ENCODE measurements at places on chromosomes 7 and 10.

- no peak for DNase-seq
Observed at GRCh38 chr7:11317766-11318165, 344.1 kb downstream of the PHF14 start.

- DNase-seq: no peak
Observed at GRCh38 chr10:4883079-4883739, 57.2 kb downstream of the AKR1E2 start.

DNA sequence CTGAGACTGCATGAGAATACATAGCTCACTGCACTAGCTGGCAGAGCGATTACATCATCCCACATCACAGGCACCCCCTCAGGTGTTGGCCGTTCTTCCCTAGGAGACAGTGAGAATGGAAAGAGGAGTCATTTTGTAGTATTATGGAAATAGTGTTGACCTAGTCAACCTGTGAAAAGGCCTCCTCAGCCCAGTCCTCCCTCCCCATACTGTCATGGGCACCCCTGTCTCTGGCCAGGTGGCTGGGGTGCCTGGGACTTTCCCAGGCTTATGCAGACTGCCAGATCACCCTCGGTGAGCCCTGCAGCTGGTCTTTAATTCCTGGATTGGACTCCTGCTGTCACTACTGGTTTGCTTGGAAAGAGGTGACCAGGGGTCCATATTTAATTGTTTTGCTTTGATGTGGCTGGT, 4.0 kb downstream of the INPP5A start:
- DNase-seq: no peak

DNA sequence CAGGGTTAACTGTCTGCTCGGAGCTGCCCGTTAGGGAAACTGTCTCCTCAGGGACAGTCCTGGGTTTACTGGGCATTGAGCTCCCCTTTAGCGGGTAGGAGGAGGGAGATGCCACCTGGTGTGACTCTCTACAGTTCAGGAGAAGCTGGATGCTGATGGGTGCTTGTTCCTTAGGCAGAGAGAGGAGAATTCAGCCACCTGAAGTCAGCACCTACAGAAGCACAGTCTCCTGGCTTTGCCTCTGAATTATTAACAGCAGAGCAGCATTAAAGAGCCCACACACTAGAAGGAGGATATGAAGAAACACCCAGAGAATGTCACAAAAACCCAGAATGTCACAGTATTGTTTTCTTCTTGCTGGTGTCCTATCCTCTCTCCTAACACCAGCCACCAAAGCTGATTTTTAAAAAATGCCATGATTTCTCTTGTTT, 696 bp downstream of the GIMAP4 start:
- no peak for DNase-seq

DNA sequence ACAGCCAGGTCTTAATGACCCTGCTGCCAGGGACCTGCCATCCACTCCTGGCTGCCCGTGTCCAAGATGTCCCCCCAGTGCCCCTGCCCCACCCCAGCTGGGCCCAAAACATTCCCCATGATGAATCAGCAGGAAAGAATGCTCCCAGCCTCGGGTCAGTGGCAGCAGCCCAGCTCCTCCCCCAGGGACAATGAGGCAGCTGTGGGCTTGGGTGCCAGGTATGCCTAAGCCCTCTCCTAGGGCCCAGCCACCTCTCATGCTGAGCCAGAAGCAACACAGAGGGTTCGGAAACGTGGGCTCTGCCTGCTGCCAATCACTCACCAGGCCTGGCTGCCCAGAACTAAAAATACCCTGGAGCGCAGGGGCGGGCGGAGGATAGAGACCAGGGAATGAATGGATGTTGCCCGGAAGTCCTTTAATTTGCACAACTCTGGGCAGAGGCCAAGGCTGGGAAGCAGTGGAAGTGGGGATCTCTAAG, 1.5 kb upstream of the LOXL4 start:
- no peak for DNase-seq

DNA sequence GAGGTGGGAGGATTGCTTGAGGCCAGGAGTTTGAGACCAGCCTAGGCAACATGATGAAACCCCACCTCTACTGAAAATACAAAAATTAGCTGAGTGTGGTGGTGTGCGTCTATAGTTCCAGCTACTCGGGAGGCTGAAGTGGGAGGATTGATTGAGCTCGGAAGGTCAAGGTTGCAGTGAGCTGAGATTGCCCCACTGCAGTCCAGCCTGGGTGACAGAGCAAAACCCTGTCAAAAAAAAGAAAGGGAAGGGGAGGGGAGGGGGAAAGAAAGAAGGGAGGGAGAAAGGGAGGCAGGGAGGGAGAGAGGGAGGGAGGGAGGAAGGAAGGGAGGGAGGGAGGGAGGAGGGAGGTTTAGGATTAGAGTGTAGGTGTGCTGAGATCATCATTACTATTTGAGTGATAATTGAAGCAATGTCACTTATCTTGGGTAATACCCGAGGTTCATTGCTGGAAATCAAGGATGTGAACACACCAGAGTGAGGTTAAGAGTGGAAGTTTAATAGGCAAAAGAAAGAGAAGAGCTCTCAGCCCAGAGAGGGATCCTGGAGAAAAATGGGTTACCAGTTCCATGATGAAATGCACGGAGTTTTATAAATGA, 27.6 kb downstream of the VCL start:
- no peak for DNase-seq

DNA sequence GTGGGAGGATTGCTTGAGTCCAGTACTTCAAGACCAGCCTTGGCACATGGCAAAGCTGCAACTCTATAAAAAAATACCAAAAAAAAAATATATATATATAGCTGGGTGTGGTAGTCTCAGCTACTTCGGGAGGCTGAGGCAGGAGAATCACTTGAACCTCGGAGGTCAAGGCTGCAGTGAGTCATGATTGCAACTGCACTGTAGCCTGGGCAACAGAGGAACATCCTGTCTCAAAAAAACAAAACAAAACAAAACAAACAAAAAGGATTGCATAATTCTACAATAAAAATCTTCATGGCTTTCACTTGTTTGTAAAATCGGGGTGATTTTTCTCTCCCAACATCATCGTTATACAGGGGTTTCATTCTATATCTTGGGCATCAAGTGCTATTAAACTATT, 35.1 kb downstream of the GUSB start:
- DNase-seq: no peak

GRCh38 chr10:120415709-120416330, 41.2 kb upstream of the PLPP4 start:
- DNase-seq: no peak

DNA sequence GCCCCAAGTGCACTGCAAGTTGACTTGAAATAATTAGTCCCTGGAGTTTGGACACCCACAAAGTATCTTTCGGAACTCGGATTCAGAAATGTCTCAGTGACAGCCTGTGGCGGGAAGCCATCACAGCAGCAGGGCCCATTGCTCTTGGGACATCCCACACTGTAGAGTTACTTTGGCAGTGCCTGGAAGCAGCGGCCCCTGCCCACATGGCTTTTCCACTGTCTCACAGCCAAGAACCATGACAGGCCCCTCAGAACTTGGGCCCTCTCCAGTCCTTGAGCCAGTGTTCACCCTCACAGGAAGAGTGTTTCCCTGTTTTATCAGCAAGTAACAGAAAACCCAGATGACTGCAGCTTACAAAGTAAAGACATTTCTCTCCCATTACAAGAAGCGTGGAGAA, 477.0 kb upstream of the GALNT17 start:
- DNase-seq: no peak

- no peak for DNase-seq
Observed at GRCh38 chr7:485188-486081, 34.2 kb downstream of the PDGFA start.

DNA sequence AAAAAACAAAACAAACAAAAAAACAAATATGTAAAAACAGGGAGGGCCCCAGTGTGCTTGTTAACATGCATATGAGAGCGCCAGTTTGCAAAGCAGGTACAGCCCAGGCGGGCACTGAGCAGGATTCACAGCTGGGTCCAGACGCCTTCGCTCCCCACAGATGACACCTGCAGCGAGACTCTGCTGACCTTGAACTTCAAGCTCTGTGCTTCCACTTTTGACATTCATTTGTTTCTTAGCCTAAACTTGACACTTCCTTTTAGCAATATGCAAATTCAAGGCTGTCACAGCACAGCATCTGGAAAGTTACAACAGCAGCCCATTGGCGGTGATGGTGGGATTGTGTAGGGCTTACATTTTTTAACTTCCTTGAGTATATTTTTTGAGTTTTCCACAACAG, 88.8 kb upstream of the TNS3 start:
- no peak for DNase-seq

GRCh38 chr10:31274310-31274709, 44.7 kb upstream of the ZEB1 start:
- DNase-seq: no peak

DNA sequence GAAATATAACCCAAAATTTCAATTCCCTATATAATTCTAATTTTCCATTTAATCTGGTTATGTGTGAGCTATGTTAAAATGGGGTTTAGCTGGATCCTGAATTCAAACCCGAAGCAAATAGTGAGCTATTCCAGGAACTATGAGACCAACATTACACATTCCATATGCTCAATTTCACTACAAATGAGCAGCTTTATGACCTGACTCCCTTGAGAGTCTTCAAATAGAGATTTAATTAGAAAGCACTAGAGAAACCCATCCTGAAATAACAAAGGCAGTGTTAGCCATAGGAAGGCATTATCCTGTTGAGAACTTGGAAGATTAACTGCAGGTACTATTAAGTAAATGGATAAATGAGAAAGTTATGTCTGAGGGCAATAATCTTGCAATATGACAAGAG, 890.0 kb downstream of the GRM8 start:
- no peak for DNase-seq

GRCh38 chr7:16743236-16743635, 10.3 kb upstream of the TSPAN13 start:
- DNase-seq: no peak

DNA sequence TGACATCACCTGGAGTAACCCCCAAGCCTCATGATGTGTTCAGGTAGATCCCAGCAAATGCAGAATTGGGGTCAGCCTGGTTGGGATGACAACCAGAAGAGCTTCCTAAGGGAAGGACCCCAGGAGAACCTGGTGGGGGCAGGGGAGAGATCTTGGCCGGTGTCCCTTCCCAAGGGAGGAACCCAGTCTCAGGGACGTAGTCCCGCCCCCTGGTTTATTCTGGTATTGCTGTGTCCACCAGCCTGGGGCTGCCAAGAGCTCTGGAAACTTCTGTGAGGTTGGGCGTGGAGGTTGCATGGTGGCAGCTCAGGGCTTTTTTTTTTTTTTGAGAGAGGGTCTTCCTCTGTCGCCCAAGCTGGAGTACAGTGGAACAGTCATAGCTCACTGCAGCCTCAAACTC, 19.4 kb downstream of the GTF2IRD1 start:
- DNase-seq: no peak

DNA sequence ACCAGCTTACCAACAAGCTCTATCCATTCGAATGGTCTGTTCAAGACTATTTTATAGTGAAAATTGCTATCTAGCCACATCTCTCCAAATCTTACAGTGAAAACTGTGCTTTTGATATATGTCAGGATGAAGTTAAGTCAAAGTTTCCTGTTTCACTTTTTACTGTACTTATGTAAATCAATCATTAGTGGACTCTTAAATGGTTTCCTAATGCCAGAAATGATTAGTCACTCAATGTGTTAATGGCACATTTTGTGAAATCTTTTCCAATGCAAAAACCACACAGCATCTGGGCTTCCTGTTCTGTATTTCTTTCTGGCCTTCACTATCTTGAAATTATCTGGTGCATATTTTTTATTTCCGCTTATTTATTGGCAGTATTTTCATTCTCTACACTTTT, 87.3 kb upstream of the STEAP1B start:
- no peak for DNase-seq
